ENCODE measurements at places on chromosomes 7 and 10.

DNA sequence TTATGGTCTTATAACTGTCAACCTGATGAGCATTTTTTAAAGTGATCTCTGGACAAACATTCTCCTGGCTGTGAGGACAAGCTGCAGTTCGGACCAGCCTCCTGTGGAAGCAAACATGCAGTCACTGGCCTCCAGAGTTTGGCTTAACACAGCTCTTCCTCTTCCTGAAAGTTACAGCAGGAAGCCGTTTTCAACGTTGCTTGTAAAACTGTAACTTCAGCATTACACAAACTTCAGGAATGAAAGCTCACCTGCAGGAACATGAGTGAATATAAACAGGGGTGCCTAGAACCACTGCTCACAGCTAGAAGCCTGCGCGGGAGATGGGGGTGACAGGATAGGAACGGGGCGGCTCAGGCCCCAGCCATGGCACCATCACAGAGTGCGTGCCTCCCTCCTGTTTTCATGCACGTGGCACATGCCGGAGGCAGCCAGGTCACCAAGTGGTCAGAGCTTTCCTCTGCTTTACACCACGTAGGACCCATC, 292.9 kb upstream of the PITRM1 start:
- peak; percentile 36 for DNase-seq

GRCh38 chr10:21593986-21594385, 60.0 kb downstream of the MLLT10 start:
- DNase-seq = no peak

- DNase-seq = peak; percentile 14
These were observed 950.7 kb upstream of the PHF14 start for GRCh38 chr7:10022957-10023356.

DNA sequence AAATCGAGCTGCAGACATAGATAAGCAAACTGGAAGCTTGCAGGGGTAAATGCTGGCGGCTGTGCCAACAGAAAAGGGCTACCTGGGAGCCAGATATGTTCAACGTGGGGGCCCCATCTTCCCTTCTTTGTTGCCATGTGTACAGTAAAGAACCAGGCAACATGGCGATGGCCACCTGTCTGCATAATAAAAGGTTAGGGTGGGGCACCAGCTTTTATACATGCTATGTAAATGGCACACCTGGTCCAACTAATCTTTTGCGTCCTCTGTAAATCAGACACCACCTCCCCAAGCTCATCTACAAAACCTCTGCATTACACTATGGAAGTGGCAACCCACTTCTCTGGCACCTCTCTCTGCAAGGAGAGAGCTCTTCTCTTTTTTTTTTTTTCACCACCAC, 13.9 kb downstream of the BUD31 start:
- DNase-seq = no peak

DNA sequence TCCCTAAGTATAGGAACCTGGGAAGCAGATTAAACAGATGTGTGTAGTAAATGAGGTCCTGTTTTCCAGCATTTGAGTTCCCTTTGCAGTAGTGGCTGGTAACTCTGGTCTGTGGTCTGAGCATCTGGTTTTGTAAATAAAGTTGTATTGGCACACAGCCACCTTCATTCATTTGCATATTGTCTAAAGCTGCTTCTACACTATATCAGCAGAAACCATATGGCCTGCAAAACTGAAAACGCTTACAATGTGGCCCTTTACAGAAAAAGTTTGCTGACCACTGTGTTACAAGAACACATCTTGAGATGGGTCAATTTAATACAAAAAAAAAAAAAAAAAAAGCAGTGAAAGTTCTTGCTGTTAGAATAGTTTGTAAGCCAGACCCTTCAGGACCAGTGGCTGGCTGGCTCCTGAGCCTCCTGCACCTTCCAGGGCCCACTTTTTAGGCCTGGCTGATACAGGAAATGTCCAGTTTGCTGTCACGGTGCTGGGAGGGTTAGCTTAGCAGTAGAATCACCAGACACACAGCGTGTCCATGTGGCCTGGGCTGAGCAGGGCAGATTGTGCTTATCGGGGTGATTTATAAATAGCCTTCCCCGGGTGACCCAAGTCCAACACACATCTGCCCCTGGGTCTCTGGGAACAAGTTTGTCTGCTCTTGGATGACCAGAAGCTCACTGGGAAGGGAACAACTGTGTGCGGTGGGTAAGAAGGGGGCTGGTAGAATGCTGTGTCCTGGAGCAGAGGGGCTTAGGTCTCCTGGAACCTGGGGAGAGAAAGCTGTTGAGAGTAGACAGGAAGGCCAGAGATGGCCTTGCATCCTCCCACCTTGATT, 1.4 kb downstream of the C10orf71 start:
- no peak for DNase-seq

DNA sequence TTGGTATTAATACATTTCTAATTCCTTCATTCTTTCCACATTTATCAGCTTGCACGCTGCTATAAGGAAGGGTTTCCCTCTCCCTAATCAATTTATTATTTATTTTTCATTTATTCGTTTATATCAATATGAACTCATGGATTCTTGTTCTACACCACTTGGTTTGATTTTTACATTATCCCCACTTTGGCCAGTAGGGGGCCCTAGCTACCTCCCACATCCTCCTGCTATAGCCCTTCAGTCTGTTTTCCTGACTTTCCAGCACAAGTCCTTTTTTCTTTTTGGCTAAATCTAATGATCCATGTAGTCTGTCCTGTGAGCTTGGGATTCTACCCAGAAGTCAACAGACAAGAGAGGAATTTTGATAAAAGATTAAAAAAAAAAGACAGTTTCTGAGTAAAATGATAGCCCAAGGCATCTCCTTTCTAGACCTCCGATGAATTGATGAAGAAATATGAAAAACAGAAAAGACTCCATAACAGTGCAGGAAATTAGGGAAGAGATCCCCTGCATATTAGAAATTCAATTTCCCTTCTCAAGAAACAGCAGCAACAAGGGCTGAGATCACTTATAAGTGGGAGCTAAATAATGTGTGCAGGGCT, 47.7 kb downstream of the LYZL2 start:
- DNase-seq = peak; percentile 49

- no peak for DNase-seq
These were observed 34.2 kb upstream of the FAM180A start for GRCh38 chr7:135782801-135783200.

DNA sequence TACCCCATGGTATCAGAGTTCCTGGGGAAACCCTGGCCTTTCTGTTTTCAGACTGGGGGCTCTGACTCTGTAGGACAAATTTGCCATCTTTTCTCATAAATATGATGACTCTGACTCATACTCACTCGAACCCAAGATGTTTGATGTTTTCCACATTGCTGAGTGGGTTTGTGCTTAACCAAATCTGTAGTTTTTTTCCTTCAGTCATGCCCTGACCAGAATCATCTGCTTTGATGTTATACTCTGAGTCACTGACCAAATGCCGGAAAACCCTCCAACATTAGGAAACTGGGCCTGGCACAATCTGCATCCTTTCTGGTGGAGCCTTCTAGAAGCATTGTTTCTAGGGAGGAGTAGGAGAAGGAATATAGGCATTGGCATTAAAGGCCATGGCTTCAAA, 118.7 kb downstream of the C10orf105 start:
- DNase-seq = peak; percentile 10

GRCh38 chr7:151342102-151342646, 562 bp downstream of the NUB1 start:
- no peak for DNase-seq

GRCh38 chr7:16986755-16987154, 105.0 kb upstream of the AGR3 start:
- DNase-seq = no peak

- DNase-seq = no peak
These were observed 91.4 kb downstream of the LRRTM3 start for GRCh38 chr10:67017218-67017617.

DNA sequence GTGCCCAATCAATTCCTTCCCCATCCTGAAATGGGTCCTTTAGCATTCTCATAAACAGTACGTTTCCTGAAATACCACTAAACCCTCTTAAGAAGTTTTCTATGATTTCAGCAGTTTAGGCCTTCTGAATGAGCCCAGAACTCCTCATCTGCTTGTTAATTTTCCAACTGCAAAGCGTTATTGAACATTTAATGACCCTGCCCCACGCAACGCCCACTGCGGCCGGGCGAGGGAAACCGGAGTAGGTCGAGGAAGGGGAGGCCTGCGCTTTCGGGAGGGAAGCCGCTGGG, 608 bp upstream of the UBN2 start:
- DNase-seq = no peak

- DNase-seq = no peak
These were observed 51.8 kb downstream of the ARHGAP22 start for GRCh38 chr10:48552946-48553564.

DNA sequence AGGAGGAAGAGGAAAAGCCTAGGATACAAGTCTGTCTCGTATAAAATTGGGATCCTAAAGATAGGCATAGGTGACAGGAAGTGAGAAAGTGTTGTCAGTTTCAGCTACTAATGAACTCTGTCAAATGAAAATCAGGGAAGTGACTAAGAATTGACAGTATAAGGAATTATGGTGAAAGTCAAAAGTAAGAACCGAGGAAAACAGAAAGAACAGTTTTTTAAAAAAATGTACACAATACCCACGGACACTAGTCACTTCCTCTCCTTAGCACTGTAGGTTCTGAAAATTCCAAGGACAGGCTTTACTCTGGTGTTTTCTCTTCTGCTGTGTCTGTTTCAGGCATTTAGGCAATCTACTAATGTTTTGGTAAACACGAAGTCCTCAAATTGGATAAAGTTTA, 42.3 kb downstream of the ATAD1 start:
- peak; percentile 67 for DNase-seq

DNA sequence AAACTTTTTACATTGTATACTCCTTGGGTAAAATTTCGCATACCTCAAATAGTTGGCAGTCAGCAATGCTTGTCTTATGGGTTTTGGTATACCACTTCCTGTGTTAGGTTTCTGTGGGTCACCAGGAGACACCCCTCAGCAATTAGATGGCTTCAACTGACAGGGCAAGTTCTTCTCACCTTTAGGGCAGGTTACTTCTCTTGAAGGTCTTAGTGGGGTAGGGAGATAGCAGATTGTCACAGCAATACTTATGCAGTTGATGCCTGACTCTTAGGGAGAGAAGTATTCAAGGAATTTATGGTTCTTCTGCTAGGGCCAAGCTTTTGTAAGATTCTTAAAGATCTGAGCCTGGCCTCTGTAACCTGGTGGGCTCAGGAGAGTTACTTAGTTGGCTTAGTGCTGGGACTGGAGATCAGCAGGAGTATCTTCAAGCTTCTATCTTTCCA, 42.9 kb downstream of the MKLN1 start:
- DNase-seq = no peak

- no peak for DNase-seq
These were observed 457.6 kb upstream of the LRRN3 start for GRCh38 chr7:110633313-110633712.

DNA sequence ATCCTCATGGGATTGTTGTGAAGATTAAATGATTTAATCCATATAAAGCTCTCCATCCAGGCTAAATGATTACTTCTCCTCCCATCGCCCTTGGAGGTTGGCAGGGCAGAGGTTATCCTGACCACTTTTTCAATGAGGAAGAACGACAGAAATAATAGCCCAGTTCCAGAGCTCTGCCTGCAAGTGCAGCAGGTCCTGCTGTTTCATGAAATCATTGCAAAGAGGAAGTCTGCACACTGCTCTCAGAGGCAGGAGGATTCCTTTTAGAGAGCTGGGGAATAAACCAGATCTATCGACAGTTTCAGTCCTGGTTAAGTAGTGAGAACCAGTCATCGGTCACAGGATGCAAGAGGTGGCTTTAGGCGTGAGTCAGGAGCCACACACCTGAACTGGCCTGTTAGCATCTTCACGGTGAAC, 25.0 kb upstream of the CDH23 start:
- no peak for DNase-seq

- DNase-seq = no peak
These were observed 88.6 kb downstream of the PDGFA start for GRCh38 chr7:431041-431440.

DNA sequence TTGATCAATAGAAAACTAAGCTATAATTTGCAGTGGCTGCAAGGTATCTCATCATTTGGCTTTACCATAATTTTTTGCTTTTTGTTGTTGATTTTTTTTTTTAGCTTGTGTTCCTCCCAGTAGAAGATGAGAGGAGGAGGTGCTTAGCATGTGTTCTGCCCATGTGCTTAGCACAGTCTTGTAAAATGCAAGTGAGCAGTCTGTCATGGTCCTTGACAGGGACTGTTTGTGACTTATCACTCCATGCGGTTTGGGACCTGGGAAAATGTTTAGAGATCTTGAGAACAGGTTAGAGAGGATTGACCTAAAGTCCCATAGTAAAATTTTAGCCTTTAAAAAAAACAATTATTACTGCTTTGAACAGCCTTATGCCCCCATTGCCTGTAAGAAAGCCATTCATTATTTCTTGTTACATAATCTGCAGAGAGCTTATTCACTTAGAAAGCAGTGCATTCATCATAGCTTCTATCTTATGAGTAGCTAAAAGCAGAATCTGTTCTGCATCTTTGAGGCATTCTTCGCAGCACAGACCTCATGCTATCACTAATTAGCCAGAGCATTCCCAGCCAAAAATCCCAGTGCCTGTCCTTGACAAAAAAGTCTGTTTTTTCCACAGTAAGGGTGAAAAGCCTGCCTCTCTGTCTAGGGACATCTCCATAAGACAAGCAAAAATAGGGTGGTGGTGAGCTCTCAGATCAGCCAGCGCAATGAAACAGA, 748.7 kb upstream of the GALNT17 start:
- no peak for DNase-seq

GRCh38 chr10:88889559-88890337, 9.7 kb downstream of the STAMBPL1 start:
- DNase-seq = no peak

DNA sequence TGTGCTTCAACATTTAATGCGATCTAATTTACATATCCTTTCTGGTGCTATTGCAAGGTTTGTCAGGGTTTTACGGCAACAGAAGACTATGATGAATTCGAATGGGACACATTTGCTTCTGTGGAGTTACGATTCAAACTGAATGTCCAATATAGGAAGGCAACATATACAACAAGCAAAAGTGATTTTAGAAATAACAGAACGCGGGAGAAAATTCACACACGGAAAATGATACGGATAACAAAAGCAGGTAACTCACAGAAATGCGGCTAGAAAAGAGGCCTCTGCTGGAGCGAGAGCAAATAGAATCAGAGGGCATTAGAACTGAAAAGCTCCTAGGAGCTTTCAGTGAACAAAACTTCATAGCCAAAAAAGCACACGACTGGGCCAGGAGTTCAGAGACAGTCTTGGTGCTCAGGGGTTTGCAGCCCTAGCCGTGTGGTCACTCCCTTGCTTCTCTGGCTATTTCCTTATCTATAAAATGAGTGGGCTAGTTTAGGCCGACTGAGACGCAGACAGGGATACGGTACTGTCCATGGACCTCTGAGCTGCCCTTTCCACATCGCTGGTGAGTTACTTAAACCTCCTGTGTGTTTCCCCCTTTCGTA, 557 bp upstream of the TAX1BP1 start:
- peak; percentile 20 for DNase-seq

DNA sequence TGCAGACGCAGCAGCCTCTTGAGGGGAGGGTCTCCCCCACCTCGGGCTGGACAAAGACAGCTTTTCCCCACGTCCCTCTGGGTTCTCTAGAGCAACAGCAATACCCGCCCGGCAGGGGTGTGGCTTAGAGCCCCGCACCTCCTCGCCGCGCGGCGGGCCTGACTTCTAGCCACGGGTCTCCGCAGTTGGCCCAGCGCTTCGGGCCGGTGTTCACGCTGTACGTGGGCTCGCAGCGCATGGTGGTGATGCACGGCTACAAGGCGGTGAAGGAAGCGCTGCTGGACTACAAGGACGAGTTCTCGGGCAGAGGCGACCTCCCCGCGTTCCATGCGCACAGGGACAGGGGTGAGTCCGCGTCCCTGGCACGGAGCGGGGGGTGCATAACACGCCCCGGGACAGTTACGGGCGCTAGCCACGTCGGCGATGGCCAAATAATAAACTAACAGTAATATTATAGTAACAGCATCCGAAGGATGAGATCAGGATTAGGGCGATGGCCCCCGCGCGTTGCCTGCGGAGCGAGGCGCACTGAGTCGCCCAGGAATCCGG, 1.2 kb downstream of the CYP2E1 start:
- no peak for DNase-seq
